ENCODE measurements at places on chromosomes 1 and 21.
A peak's percentile ranks its signal among the peaks of the same experiment; 100 is the strongest.

DNA sequence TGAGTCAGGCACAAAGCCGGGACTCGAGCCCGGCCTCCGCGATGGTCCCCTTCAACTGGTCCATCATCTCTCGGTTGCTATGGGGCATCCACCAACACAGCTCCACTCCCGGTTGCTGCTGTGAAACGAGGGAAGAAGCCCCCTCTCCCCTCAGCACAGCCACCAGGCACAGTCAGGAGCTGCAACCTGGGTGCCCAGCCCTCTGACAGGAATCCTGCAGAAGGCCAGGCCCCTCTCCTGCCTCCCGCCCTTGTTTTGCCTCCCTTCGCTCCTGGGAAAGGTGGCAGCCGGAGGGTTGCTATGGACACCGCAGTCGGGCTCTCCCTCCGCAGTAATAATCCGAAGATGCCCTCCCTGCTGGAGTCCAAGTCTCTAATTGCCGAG lies 8.9 kb upstream of the KCNN3 start:
- DNase-seq: no peak

- no peak for DNase-seq
These were observed 1.1 kb downstream of the HOOK1 start for GRCh38 chr1:59815892-59816291.

DNA sequence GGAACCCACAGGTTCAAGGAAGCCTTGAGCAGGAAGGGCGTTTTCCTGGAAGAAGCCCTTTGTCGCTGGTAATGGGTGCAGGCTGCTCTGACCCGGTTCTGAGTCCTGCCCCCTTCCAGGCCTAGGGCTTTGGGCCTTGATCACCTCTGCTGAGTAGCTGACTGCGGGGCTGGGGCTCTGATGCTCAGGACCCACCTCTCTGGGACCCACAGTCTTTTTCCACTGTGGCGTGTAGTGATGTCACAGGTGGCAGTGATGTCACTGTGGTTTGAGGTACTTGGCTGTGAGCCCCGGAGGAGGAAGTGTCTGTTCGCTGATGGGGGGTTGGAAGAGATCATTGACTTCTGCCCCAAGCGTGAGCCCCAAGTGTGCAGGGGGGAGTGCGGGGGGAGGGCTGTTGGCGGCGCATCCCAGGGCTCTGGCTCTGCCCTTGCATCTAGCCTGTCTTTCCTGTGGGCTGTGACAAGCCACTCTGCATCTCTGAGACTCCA lies 6.9 kb downstream of the TNFRSF1B start:
- no peak for DNase-seq

GRCh38 chr1:180970333-180971079 lies 52.2 kb downstream of the STX6 start:
- DNase-seq: no peak

- no peak for DNase-seq
These were observed 64.2 kb downstream of the MEF2D start for GRCh38 chr1:156436141-156437036.

- DNase-seq: no peak
These were observed 444 bp upstream of the IARS2 start for GRCh38 chr1:220093361-220094015.

DNA sequence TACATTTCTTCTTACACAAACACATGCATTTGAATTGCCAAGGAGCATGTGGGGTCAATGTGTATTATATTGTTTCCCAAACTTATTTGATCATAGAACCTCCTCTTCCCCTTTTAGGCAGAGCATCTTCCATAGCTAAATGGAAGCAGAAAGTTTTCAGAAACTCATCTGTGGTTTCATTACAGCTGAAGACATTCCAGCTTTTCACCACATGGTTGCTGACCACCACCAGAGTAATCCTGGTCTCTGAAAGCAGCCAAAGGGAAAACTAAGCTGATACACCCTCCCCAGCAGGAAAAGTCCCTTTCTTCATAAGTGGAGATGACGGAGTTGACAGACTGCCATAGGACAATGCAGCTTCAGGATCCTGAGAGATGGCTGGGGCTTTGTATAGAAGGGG lies 30.2 kb upstream of the OTUD3 start:
- DNase-seq: no peak

DNA sequence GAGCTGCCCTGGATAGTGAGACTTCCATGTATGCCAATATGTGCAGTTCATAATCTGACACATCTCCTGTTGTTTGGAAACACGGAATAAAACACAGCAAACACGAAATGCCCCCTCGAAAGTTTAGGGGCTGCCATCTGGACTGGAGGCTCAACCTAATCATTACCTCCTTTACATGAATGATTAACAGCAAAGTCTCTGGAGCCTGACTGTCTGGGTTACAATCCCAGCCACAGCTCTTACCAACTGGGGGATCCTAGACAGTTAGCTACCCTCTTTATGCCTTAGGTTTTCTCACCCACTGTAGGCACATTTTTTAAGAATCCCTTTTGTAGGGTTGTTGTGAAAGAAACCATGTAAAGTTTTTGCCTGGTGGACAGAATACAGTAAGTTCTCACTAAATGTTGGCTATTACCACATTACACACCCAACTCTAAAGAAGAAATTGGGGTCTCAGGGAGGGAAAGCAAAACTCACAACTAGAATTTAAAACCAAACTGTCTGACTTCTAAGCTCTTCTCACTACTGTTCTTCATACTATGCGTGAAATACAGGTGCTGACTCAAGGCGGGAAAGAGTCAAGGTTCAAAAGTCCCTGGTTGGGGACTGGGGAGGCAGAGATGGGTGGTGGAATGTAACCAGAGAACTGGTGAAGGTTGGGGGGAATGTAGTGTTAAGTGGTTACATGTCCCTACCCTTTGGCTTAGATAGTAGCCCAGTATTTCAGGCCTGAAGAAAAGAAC lies 24.2 kb downstream of the CYP4A22 start:
- no peak for DNase-seq

DNA sequence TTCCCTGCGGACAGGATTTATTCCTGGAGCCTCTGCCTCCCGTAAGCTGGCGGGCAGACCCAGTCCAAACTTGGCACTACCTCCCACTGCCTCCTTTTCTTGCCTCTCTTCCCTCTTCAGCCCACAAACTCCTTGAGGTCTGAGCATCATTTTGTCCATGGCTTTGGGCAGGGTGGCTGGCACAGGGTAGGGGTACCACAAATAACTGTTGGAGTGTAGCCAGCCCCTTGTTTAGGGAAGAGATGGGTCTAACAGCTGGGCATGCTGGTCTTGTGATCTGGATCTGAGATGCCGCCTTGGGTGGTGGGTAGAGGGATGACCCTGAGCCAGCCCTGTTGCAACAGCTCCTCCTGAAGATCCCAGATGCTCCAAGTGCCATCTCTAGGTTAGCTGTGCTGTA lies 71.4 kb upstream of the CLDN14 start:
- no peak for DNase-seq

DNA sequence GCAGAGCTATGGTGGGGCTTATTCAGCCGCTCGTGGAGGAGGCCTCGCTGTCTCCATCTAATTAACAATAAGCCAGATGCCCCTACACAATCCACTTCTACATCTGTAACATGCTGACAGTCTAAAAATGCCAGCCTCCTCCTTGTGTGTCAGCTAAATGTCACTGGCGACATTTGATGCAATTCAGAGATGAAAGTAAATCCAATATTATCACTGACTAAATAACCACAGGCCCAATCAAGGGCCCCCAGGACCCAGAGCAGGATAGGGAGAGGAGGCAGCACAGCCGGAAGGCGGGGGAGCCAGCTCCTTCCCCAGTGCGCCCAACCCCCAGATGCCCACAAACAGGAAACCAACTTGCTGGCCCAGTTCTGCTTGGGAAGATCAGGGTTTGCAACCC lies 76.6 kb downstream of the DMRTA2 start:
- DNase-seq: no peak

GRCh38 chr1:83060221-83060620 lies 938.7 kb downstream of the TTLL7 start:
- no peak for DNase-seq

DNA sequence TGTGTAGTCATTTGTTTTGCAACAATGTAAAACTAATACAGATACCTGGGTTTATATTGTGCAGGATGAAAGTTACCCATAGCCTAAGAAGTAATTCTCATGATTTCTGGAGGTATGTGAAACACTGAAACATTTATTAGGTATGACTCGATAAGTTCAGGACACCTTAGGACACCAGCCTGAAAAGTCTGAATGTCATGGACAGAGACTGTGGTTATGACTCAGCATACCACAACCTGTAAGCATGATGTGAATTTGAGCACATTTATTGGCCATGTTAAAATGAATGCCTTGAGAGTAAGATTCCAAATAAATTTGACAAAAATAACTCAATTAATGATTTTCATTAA lies 1471.7 kb upstream of the B3GALT2 start:
- DNase-seq: no peak

DNA sequence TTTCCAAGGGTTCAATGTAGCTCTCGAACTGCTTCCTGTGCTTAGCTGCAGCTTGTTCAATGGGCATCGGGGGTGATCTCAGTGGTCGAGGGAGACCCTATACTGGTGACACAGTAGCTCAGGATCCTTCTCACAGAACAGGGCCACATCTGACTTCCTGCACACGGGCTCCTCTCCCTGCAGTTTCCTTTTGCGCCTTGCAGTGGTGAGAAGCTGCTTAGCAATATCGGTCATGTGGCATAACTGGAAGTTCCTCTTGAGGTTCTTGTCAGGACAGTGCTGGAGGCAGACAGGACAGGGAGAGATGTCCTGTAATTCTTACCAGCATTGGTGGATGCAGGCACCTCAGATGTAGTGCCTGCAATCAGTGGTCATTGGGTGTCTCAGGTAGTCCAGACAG lies 140.5 kb upstream of the MAP1LC3C start:
- no peak for DNase-seq

DNA sequence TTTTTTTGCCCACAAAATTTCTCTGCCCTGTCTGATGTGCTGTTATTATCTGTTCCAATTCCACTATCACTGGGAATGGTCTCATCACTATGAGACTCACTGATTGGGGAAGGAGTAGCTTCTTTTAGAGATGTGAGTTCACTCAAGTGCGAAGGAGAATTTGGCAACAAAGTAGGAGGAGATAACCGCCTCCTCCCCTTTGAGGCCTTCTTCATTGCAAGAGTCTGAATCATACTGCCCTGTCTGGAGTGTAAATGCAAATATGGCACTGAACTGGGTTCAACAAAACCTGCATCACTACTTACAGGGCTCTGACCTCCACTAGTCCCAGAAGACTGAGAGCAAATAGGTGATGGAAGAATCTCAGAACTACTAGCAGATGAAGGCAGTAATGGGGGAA lies 83.4 kb downstream of the ASH1L start:
- peak; percentile 24 for DNase-seq

GRCh38 chr1:232425421-232425820 lies 204.5 kb downstream of the SIPA1L2 start:
- DNase-seq: no peak

- no peak for DNase-seq
These were observed 46.3 kb upstream of the ADGRL2 start for GRCh38 chr1:81754424-81754823.

- DNase-seq: no peak
These were observed 42.9 kb downstream of the CASQ2 start for GRCh38 chr1:115725600-115725999.

DNA sequence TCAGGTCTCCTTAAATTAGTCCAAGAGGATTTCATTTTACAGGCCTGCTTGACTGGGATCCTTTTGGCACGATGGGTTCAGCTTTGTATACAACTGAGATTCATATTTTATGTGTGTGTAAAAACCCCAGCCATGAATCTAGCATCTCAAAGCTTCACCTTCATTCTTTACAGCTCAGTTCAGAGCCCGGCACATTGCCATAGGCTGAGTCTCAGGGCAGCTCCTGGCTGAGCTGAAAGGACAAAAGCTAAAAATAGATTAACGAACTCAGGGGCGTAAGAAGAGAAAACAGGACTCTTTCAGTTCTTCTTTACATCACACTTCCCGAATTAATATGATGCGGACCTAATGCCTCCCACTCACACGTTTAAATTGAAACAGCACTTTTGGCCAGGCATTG lies 262.8 kb upstream of the PBX1 start:
- DNase-seq: no peak

- DNase-seq: no peak
These were observed 1.6 kb downstream of the TENT5C start for GRCh38 chr1:117607471-117607870.

- no peak for DNase-seq
These were observed 499.0 kb downstream of the RWDD3 start for GRCh38 chr1:95733031-95733430.

DNA sequence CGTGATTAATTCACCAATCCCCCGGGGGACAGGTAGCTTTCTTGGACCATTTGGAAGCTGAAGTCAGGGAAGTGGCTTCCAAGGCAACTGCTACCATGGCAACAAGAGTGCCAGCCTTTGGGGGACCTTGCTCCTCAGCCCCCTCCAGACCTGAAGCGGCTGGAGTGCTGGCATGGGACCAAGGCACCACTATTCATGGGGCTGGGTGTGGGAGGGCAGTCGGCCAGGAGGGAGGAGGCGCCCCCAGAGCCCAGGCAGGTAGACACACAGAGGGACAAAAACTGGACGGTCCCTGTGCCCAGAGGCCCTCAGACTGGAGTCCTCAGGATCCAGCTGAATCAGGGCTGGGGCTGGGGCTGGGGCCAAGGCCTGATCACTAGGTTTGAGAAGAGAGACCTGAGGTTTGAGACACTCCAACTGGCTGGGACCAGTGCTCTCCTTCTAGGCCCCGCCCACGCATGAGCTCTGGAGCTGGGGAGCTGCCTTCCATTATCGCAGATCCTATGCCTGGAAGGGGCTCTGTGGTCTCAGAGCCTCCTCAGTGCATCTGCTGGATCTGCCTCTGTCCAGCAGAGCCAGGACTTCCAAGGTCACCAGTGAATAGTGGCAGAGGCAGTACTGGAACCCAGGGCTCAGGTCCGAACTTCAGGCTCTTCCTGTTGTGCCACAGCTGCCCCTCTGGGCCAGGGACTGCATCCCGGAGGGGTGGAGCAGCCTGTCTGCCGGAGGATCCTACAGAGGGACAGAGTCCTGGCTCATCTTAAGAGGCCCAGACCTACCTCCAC lies 3.3 kb upstream of the KNCN start:
- DNase-seq: no peak

- DNase-seq: no peak
These were observed 49.6 kb downstream of the RPL5 start for GRCh38 chr1:92881391-92881790.

GRCh38 chr1:231684356-231685244 lies 58.0 kb downstream of the DISC1 start:
- DNase-seq: no peak

DNA sequence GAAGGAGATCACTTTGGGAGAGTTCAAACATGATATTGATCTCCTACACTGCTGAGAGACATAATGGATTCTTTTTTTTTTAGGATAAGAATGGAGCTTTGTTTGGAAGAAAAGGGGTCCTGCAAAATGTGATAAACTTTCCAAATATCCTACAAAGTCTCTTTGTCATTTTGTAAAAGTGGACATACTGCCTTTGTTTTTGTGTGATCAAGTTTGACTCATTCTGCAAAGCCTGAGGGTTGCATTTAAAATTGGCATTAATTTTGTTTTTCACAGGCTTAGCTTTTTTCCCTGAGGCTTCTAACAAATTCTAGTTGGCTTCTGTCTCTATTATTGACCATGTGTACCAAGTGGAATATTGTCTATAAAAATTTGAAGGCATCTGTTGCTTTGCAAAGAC lies 113.2 kb downstream of the AK5 start:
- DNase-seq: no peak

GRCh38 chr1:25003457-25004190 lies 73.5 kb upstream of the RUNX3 start:
- DNase-seq: no peak
